ENCODE measurements at places on chromosomes 11 and 22. TPM values are rescaled to one million over a fixed set of nuclear protein-coding genes. Genes with fewer than 3 reads are reported as not detected.

DNA sequence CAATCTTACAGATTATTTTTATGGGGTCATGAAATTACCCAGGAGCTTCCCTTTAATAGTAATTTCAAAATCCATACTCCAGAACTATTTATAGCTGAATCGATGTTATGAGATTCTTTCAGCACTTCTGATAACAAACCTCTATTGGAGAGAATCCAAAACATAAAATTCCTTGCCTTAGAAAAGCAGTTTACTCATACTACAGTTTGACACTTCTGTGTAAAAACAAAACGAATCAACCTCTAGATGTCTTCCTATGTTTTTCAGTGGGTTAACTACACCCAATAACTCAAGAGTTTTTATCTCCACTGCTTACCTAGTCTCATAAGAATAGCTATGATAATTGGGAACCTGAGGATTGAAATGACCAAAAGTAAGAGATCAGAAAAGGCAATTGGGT, 35.6 kb downstream of the KIF18A start:
- no peaks in the 10 kb centered on the region for H3K4me1 ChIP-seq
- H3K4me3 ChIP-seq: no peak overlapping the region
- no peaks in the 10 kb centered on the region for H3K27me3 ChIP-seq
- H3K27ac ChIP-seq: no peak overlapping the region
- DNase-seq: no peak

- H3K27me3 ChIP-seq: no peaks in the 10 kb centered on the region
- peak overlapping the region; percentile 28 for H3K4me3 ChIP-seq
- H3K36me3 ChIP-seq: no peaks in the 10 kb centered on the region
- no peak overlapping the region for H3K27ac ChIP-seq
- no peak for DNase-seq
- H3K4me1 ChIP-seq: no peaks in the 10 kb centered on the region
These were observed 98.9 kb upstream of the UBASH3B start for GRCh38 chr11:122556605-122557004.

- H3K36me3 ChIP-seq: no peaks in the 10 kb centered on the region
- peak overlapping the region; percentile 84 for H3K27ac ChIP-seq
- peaks cover 15% of the 10 kb centered on the region for H3K4me1 ChIP-seq
These were observed 826 bp upstream of the PTPRJ start for GRCh38 chr11:47979378-47980087.

- H3K27ac ChIP-seq: no peak overlapping the region
- DNase-seq: no peak
- H3K4me1 ChIP-seq: no peaks in the 10 kb centered on the region
- H3K36me3 ChIP-seq: no peaks in the 10 kb centered on the region
These were observed 19.4 kb downstream of the HTR3A start for GRCh38 chr11:113994077-113994954.

The MRGPRF gene
- 84.5 TPM for total RNA-seq

DNA sequence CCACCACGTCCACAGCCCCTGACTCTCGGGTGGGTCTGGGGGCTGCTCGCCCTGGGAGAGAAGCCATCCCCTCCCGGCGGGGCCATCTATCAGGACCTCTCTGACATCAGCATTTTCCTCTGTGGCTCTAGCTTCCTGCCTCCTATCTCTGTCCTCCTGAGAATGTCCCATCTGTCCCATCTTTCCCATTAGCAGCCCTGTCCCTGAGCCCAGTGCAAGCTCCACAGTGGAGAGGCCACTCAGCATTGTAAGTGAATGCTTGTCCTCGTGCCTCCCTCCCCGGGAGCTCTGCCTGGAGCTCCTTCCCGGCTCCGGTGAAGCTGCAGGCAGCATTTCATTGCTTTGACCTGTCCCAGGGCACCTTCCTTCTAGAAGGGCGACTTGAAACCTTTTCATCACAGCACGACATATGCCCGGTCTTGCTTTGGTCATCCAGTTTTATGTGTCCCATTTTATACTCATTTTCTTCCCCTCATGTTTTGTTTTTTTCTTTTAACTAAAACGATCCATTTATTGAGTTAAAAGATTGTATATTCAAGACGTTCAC, 49.7 kb downstream of the RTN4R start:
- no peaks in the 10 kb centered on the region for H3K27me3 ChIP-seq
- no peak for DNase-seq
- H3K27ac ChIP-seq: no peak overlapping the region
- H3K36me3 ChIP-seq: no peaks in the 10 kb centered on the region

DNA sequence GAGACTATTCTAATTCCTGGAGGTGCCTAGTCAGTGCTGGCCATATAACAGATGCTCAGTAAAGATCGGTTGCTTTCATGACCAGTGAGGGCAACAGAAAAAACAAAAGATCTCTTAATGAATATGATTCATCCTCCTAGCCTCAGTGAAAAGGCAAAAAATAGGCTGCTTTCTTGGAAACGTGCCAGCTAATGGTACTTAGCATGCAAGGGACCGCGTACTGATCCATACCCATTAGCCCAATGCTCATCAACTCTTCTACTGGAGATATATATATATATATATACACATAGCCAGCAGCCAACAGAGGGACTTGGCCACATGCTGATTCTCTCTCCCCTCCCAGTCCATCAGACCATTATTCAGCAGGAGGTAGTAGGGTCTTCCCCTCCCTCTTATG, 320.4 kb downstream of the KIRREL3 start:
- DNase-seq: no peak
- H3K27ac ChIP-seq: no peak overlapping the region
- no peaks in the 10 kb centered on the region for H3K36me3 ChIP-seq
- no peaks in the 10 kb centered on the region for H3K27me3 ChIP-seq
- no peaks in the 10 kb centered on the region for H3K4me1 ChIP-seq
- no peak overlapping the region for H3K4me3 ChIP-seq

- no peak overlapping the region for H3K4me3 ChIP-seq
- no peak overlapping the region for H3K27ac ChIP-seq
- H3K36me3 ChIP-seq: no peaks in the 10 kb centered on the region
- no peaks in the 10 kb centered on the region for H3K4me1 ChIP-seq
- H3K27me3 ChIP-seq: no peaks in the 10 kb centered on the region
These were observed 165.2 kb downstream of the PGR start for GRCh38 chr11:100964435-100964834.

DNA sequence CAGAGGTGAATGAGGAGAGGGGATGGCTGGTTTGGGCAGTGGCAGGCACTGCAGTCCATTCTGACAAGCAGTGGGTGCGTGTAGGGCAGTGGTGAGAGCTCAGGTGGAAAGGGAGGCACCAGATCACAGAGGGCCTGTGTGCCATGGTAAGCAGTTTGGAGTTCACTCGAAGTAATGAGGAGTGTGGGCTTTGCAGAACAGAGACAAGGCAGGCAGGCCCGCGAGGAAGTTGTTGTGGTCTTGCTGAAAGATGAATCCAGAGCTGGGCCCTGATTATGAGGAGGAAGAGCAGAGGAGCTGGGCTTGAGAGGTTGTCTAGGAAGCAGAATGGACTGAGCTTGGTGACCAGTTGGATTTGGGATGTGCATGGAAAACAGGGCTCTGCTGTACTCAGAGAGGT, 1.6 kb upstream of the DNAJB13 start:
- no peaks in the 10 kb centered on the region for H3K27me3 ChIP-seq
- DNase-seq: no peak
- H3K27ac ChIP-seq: no peak overlapping the region
- no peak overlapping the region for H3K4me3 ChIP-seq

DNA sequence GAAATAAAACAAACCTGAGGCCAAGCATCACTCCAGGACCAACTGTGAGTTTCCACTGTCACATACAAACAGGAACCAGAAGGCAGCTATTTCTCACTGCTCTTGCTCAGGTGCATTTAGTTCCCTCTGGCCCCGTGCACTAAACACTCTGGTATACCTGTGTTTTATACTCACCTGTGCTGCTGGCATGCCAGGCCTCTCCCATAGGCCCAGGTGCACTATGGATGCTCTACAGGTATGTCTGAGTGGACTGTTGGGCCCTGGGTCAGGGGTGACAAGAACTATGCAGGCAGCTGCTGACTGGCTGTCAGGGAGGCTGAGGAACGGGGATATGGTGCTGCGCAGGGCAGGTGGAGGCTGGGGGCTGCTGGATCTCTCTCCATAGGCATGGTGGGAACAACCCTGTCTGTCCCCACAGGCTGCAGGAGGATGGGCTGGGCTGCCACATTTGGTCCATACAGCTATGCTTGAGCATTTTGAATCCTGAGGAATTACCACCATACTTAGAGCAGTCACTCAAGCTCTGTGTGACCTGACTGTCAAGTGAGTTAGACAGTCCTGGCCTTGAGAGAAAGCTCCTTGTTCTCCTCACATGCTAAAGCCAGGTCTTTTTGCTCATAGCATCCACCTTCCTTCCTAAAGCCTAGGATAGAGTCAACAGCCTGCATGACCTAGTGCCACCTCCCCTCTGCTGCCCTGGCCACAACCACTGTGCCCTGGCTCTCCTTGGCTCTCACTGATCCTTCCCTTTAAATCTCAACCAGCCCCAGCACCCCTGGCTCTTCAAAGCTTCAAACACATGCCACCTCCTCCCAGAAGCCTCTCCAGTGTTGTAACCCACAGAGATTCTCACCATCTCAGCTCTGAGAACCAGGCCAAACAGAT, 72.9 kb downstream of the C11orf58 start:
- H3K27me3 ChIP-seq: no peaks in the 10 kb centered on the region
- no peak for DNase-seq
- H3K4me3 ChIP-seq: no peak overlapping the region
- peaks cover 18% of the 10 kb centered on the region for H3K4me1 ChIP-seq
- no peaks in the 10 kb centered on the region for H3K36me3 ChIP-seq
- no peak overlapping the region for H3K27ac ChIP-seq

The YPEL1 gene
- total RNA-seq: 4.9 TPM

The MYEOV gene
- total RNA-seq: 13.3 TPM

DNA sequence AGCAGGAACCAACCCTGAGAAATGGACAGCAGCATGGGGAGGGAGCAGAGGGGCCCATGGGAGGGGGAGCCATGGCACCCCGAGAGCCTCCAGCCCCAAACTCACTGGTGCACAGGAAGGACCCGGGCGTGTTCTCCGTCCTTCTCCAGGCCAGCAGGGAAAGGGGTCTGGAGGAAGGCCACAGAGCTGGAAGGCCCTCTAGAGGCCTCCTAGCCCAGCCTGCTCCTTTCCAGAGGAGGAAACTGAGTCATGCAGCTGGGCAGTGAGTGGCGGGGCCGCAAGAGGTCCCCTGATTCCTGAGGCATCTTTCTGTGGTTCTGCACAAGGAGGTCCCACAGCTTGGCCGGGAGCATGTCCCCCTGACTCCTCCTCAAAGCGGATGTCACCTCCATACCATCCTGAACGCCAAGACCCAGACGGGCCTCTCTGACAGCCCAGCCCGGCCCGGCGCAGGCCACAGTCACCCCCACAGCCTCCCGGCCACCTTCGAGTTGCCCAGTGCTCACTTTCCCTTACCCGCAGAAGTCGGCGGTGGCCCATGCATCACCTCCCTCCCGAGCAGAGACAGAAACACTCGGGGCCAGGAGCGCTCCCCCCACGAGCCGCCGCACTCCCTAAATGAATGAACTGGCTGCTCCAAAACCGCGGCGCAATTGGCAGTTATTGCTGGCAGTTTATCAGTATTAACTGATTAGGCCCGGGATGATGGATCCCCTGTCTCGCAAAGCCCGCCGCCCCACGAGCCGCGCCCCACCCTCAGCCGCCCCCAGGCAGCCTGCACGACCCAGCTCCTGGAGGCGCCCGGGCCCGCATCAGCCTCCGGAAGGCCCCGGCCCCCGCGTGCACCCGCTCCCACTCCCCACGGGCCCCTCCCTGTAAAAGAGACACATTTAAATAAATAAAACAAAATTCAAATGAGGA, 272.5 kb downstream of the BUD13 start:
- H3K27me3 ChIP-seq: peaks cover 4% of the 10 kb centered on the region

DNA sequence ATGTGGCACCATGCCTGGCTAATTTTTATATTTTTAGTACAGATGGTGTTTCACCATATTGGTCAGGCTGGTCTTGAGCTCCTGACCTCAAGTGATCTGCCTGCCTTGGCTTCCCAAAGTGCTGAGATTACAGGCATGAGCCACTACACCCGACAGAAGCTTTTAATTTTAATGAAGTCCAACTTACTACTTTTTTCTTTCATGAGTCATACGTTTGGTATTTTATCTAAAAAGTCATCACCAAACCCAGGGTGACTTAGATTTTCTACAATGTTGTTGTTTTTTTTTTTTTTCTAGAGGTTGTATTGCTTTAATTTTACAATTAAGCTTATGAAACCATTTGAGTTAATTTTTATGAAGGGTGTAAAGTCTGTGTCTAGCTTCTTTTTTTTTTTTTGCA, 34.9 kb downstream of the JRKL start:
- H3K27me3 ChIP-seq: no peaks in the 10 kb centered on the region
- DNase-seq: no peak
- no peak overlapping the region for H3K27ac ChIP-seq
- H3K36me3 ChIP-seq: no peaks in the 10 kb centered on the region
- H3K4me3 ChIP-seq: no peak overlapping the region

GRCh38 chr11:57407010-57407920, 16.8 kb upstream of the PRG2 start:
- no peaks in the 10 kb centered on the region for H3K27me3 ChIP-seq
- H3K27ac ChIP-seq: no peak overlapping the region
- no peaks in the 10 kb centered on the region for H3K36me3 ChIP-seq
- no peak for DNase-seq
- H3K4me1 ChIP-seq: peaks cover 28% of the 10 kb centered on the region
- H3K4me3 ChIP-seq: no peak overlapping the region

DNA sequence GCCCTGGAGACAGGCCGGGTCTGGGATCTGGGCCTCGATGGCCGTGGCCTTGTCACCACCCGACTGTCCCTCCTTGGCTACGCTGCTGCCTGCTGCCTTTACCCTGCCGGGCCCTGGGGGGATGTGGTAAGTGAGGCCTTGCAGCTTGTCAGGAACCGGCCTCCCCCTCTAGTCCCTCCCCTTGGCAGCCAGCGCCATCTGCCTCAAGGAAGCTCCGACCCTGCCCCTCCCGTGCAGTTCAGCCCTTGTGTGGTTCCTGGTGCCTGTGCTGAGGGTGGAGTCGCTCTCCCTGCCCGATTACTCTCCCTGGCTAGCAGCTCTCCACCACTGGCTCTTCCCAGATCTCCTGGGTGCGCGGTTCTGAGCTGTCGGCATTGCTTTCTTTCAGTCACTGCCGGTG, 33.7 kb downstream of the CTTN start:
- no peaks in the 10 kb centered on the region for H3K4me1 ChIP-seq
- H3K36me3 ChIP-seq: peaks cover 88% of the 10 kb centered on the region
- H3K27me3 ChIP-seq: no peaks in the 10 kb centered on the region
- H3K4me3 ChIP-seq: no peak overlapping the region
- DNase-seq: no peak

GRCh38 chr22:37618674-37619073, 10.0 kb downstream of the GGA1 start:
- H3K4me1 ChIP-seq: peaks cover 9% of the 10 kb centered on the region
- H3K27me3 ChIP-seq: no peaks in the 10 kb centered on the region
- DNase-seq: no peak
- peaks cover 27% of the 10 kb centered on the region for H3K36me3 ChIP-seq
- no peak overlapping the region for H3K27ac ChIP-seq

All from vagina (tissue), 2 donors.